Esophagus squamous epithelium (tissue), 5 donors: ENCODE measurements at places on chromosomes 4 and X.

GRCh38 chrX:56786889-56787733 is 58.1 kb downstream of the NBDY start:
- DNase-seq: no peak

- DNase-seq: no peak
These were observed 263.2 kb upstream of the ITM2A start for GRCh38 chrX:79630033-79631009.

DNA sequence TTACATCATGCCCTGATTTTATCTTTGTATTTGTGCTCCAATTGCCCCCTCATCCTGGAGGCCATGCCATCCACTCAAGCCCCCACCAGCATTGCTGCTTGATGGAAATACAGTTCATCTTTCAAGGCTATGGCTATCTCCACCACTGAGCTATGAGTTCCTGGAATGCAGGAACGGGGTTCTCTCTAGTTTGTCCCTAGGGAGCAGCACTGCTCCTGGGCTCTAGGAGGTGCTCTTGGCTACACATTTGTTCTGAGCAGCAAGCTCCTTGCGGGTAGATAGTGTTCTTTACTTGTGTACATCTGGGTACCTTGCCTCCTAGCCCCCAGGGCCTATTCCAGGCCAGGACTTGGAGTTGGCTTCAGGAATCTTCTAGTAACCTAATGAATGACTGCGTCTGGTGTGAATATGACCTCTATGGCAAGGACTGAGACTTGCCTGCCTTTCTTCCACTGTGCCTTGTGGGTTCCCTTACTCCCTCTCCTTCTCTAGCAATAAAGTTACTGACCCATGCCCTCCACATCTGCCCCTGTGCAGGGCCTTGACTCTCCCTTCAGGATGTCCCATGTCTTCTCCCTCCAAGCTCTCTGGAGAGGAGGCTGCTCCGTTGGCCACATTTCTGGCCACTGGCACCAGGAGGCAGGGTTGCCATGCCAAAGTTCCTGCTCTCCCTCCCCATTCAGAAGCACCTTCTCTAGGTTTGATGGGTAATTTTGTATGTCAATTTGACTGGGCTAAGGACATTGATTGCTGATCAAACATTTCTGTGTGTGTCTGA is 7.6 kb downstream of the CITED1 start:
- DNase-seq: no peak

DNA sequence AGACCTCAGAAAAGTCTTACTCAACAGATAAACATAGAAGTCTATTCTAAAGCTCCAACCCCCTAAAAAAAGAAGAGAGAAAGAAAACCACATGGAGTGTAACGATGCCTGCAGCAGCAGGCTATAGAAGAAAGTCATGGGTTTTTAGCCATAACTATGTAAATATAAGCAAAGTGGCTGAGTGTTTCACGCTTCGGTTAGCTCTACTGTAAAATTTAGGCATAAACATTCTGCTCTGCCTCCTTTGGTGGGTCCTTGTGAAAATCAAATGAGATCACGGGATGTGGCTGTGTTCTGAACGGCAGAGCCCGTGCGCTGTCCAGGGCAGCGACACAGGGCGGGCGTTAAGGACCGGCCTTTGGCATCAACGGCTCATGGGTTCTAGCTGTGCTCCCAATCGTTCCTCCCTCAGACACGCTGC is 78.4 kb downstream of the IRF2 start:
- DNase-seq: no peak

- no peak for DNase-seq
These were observed 50.0 kb upstream of the CLCN4 start for GRCh38 chrX:10106806-10107205.

DNA sequence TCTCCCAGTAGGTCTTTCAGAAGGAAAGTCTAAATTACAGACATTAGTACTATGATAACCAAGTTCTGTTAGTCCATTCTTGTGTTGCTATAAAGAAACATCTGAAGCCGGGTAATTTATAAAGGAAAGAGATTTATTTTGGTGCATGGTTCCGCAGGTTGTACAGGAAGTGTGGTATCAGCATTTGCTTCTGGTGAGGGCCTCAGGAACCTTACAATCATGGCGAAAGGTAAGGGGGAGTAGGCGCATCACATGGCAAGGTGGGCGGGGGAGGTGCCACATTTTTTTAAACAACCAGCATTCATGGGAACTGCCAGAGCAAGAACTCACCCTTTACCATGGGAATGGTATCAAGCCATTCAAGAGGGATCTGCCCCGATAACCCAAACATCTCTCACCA is 26.2 kb upstream of the USP46 start:
- no peak for DNase-seq

- DNase-seq: no peak
These were observed 50.1 kb upstream of the PHKA2 start for GRCh38 chrX:19034025-19034424.

DNA sequence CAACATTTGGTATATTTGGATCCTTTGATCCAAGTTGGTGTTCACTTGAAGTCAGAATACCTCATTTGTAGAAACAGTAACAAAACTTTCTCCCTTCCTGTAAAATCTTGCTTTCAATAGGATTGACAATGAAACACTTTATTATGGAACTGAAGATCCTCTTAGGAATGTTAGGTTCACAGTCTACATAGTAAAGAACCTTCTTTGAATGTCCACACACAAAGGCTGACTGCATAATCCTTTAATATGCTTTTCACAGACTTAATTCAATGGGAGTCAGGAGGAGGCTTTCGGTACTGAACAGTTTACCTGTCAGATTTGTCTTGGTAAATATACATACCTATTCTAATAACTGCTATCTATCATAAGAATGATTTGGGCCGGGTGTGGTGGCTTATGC is 188.5 kb downstream of the SPRY1 start:
- no peak for DNase-seq

- DNase-seq: no peak
These were observed 168.9 kb downstream of the BCOR start for GRCh38 chrX:39928704-39929378.

DNA sequence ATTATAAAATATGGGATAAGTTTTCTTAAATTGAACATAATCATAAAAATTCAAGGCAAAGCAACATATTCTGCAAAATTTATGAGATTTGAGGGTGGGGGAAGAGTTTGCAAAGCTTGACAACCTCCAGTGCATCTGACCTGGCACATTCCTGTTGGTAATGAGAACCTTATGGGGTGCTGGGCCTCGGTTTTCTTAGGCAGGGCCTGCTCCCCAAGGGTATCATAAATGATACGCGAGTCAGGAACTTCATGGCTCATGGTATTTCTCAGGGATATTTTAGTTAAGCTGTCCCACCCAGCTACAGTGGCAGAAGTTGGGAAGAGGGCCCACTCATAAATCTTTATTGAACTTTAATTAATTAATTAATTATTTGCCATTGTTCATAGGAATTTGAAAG is 13.2 kb downstream of the AFF2 start:
- DNase-seq: no peak

DNA sequence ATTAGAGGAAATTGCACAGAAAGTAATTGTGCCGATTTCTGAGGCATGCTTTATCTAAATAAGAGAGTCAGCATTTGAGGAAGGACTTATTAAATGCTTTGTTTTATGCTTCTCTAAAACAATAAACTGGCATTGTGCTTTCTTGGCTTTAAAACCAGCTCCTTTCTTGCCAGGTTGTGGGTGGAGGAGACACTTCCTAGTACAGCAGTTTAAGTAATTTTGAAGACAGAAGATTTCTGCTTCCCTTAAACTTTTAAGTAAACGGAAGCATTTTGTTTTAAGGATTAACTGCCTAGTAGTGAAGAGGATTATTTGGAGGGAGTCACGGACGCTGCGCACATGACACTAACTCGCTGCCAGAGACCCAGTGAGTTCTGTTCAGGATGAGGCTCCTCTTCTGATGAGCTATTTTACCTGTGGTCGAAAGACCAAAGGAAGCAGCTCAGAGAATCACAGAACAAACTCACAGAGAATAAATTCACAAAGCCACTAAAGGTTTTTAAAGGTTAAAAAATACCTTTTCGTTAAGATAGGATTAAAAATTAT is 169.5 kb downstream of the TLL1 start:
- no peak for DNase-seq

- no peak for DNase-seq
These were observed 72.1 kb downstream of the ARHGEF38 start for GRCh38 chr4:105624530-105624929.

- DNase-seq: no peak
These were observed 237.0 kb downstream of the IDS start for GRCh38 chrX:149267878-149268813.
